NCI-H187 treated with DMSO at 0.1 percent for 48 hours (cell line): ENCODE measurements at places on chromosomes 7 and 10.

- DNase-seq = no peak
Measured at GRCh38 chr7:132410385-132410784, 165.9 kb downstream of the PLXNA4 start.

DNA sequence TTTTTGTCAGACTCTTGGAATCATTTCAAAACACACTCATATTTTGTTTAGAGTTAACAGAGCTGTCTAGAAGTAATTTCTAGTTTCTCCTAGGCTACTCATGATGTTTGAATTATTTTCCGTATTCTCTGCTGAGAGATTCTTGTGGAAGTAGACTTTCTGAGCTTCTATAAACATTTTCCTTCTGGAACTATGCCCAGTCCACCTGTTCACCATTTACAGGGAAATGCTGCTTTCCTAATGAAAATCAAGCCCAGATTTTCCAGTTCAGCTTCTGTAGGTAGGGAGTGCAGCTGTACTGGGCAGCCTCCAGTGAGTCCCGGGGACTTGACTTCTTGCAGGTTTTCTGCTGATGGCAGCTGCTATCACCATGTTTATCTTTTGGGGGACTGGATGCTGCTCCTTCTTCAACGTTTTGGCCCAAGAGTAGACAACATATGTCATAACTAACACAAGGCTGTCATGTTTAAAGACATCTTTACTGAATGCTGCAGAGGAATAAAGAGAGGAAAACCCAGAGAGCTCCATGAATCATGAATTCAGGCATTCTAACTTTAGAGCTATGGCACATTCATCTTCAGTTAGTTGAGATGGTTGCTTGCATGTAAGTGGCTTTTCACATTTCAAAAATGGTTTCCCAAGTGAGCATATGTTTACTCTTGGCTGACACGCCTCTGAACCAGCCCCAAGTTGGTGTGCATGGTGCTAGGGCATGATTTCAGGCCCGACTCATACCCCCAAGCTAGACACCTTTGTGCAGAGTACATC, 85.6 kb downstream of the SDK1 start:
- no peak for DNase-seq

DNA sequence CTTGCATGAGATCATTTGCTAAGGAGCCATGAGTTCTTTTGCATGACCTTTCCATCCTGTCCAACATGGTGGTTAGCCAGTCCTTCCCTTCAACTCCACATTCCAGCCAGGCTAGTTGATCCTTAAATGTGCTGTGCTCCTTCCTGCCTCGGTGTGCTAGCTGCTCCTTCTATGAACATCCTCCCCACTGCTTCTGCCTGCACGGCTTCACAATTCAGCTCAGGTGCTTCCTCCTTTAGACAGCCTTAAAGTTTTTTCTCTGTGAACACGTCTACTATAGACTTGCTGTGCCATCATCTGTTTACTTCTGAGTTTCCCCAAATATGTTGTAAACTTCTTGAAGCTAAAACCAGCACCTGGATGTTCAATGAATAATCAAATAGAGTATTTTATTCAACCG, 95.5 kb downstream of the OTUD1 start:
- no peak for DNase-seq

DNA sequence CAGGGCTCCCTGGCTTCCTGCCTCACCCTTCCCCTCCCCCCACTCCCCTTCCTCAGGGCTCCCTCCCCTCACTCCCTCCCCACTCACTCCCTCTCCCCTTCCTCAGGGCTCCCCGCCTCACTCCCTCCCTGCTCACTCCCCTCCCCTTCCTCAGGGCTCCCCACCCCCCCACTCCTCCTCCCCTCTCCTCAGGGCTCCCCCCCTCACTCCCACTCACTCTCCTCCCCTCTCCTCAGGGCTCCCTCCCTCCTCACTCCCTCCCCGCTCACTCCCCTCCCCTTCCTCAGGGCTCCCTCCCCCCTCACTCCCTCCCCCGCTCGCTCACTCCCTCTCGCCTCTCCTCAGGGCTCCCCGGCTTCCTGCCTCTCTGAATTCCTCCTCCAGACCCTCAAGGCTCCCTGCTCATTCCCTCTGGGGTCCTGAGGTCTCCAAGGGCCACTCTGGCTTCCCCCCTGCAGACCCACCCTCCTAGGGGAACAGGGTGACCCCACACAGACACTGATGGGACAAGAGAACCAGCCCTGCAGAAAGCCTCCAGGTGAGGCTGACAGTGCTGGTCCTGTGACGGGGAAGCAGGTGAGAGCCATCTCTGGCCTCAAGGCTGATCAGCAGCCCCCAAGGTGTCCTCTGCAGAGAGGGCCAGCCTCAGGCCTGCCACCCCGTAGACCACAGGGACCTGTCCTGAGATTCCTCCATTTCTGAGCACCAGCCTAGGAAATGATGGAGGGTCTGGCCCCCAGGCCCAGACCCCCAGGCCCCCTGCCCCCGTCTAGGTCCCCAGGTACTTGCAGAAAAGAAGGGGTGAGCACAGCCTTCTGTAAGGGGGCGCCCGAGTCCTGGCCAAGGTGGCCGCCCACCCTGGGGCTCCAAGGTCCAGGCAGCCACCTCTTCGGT, 47.2 kb downstream of the PWWP2B start:
- no peak for DNase-seq

DNA sequence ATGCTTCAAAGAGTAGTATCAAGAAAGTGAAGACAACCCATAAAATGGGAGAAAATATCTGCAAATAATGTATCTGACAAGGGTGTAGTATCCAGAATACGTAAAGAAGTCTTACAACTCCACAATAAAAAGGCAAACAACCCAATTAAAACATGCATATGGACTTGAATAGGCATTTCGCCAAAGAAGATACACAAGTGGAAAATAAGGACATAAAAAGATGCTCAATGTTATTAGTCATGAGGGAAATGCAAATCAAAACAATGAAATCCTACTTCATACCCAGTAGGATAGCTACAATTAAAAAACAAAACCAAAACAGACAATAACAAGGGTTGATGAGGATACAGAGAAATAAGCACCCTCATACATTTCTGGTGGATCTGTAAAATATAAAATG, 79.2 kb downstream of the NUDCD3 start:
- no peak for DNase-seq

GRCh38 chr10:35928748-35929147, 286.7 kb upstream of the FZD8 start:
- DNase-seq = no peak

GRCh38 chr7:5766321-5766761, 15.1 kb downstream of the RNF216 start:
- no peak for DNase-seq
